ENCODE measurements at places on chromosomes 2 and 18.

- no peak for DNase-seq
Measured at GRCh38 chr2:151886241-151886640, 58.0 kb upstream of the ARL5A start.

DNA sequence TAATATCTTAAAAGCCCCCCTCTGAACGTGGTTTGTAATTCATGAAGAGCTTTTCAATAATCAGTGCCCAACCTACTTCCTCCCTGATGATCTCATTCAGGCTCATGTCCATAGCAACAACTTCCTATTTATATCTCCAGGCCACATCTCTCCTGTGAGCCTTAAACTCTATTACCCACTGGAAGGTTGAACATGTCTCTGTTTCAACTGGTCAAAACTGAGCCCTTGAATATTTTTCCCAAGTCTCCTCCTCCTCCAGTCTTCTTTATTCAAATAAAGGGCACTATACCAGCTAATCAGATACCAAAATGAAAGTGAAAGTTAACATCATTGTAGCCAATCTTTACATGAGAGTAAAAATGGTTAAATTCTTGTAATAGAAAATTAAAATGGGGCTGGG lies 63.7 kb upstream of the ITGA4 start:
- peak; percentile 74 for DNase-seq

GRCh38 chr2:20141806-20142205 lies 83.1 kb downstream of the SDC1 start:
- no peak for DNase-seq

GRCh38 chr2:25036221-25036559 lies 5.7 kb upstream of the EFR3B start:
- no peak for DNase-seq

- DNase-seq, result no peak
Measured at GRCh38 chr2:109457794-109458193, 156.0 kb downstream of the SEPTIN10 start.

DNA sequence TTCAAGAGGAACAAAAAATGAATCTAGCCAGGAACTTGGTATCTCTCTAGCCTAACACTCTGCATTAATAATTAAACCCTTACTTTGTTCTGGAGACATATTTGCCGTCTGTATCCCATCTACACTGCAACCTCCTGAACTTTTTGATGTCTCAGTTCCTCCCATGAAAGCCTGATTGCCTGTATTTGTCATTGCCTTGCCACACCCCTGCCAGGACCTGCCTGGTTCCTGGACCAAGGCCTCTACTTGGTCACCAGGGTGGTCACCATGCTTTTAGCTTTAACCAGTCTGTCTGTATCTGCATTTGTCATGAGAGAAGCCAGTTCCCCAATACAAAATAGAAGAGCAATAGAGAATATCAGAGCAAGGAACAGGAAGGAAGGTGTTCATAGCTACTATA lies 58.8 kb upstream of the NOL4 start:
- no peak for DNase-seq

- DNase-seq, result no peak
Measured at GRCh38 chr2:229169751-229170150, 101.3 kb downstream of the PID1 start.

DNA sequence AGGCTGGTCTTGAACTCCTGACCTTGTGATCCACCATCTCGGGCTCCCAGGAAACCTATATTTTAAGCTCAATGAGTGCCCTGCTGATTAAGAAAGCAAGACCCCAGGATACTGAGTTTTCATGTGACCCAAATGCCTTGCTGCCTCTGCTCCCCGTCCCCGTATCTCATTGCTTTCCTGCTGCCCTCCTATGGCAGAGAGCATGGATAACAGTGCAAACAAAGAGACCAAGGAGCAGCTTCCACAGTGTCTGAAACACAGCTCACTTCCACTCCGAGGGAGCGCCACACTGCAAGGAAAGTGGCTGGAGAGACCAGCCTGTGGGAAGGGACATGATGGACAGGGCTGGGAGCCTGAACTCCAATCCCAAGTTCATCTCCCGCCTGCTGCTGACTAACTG lies 246.8 kb downstream of the TMEM182 start:
- DNase-seq, result no peak

GRCh38 chr18:55900380-55900779 lies 312.4 kb upstream of the TCF4 start:
- no peak for DNase-seq

- no peak for DNase-seq
Measured at GRCh38 chr18:79624356-79625170, 55.0 kb upstream of the CTDP1 start.

DNA sequence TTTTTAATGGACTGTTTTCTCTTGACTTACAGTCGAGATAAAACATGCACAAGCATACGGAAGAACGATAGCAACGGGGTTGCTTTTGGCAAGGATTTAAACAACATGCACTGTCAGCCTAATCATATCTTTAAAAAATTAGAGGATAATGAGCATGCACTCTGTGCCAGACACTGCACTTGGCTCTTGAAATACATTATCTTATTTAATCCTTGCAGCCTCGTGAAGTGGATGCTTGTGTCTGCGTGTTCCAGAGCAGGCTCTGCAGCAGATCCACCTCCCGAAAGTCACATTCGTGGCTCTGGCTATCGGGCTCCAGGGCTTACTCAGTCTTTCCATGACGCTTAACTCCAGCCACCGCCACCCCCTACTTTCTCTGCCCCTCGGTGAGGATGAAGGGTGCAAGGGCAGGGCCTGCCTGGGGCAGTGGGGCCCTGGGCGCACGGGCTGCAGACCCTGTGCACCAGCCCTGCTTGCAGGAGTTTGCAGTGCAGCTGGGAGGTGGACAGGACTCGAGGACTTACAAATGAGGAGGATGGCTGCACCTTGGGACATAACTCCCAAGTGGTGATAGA lies 61.7 kb downstream of the ACKR3 start:
- DNase-seq, result no peak
